ENCODE measurements at places on chromosomes 7 and 10.
A peak's percentile ranks its signal among the peaks of the same experiment; 100 is the strongest.

- DNase-seq, result no peak
Observed at GRCh38 chr10:65142641-65143435, 1621.6 kb downstream of the REEP3 start.

- DNase-seq, result no peak
Observed at GRCh38 chr10:75408509-75408875, 6.9 kb upstream of the ZNF503 start.

- no peak for DNase-seq
Observed at GRCh38 chr7:128781851-128782250, 6.3 kb upstream of the OPN1SW start.

- peak; percentile 86 for DNase-seq
Observed at GRCh38 chr10:13586676-13587355, at the start of gene PRPF18. TSS of gene PRPF18 (plus strand) at chr10:13586965. CDS start at chr10:13587087, 122 bp downstream.

DNA sequence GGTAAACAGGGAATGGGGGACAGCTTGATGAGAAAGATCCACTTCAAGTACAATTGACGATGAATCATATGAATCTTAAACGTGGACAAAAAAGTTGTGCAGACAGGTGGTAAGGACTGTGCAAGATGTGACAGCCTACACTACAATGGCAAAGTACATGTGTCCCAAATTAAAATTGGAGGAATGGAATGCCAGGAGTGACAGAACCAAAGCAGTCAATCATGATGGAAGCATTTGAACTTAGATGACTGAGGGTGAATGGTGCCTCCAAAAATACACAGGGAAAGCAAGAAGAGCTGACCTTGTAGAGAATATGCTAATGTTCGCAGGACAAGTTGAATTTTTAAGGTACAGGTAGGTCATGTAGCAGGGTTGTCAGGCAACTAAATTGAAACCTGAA lies 150.3 kb upstream of the WNT16 start:
- DNase-seq, result no peak

- DNase-seq, result no peak
Observed at GRCh38 chr7:23617482-23617881, 20.3 kb downstream of the CCDC126 start.

GRCh38 chr10:14008740-14009080 lies 322.0 kb downstream of the FRMD4A start:
- DNase-seq, result no peak

- DNase-seq, result no peak
Observed at GRCh38 chr7:141042222-141043193, 27.8 kb upstream of the MRPS33 start.

- DNase-seq, result no peak
Observed at GRCh38 chr10:119207713-119208552, 562 bp downstream of the GRK5 start.

DNA sequence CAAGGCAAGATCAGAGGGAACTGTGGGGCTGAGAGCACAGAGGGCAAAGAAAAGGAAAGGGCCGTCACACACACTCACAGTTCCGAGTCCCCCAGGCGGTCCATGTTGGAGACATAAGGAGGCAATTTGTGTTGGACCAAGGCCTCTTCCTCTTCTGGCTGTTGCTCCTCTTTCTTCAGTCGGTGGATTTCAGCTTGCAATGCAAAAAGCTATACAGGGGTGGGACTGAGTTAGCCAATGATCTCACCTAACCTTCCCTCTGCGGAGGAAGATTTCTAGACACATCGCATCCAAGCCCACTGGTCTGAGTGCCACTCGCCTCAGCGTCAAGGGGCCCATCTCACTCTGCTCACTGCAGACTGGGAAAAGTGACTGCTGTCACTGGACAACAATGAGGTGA lies 5.5 kb downstream of the WDR91 start:
- DNase-seq, result no peak

- no peak for DNase-seq
Observed at GRCh38 chr7:93622036-93623033, 47.8 kb upstream of the CALCR start.

- DNase-seq, result no peak
Observed at GRCh38 chr7:47724335-47724982, 142.5 kb upstream of the TNS3 start.

GRCh38 chr7:144720710-144721109 lies 115.1 kb downstream of the TPK1 start:
- no peak for DNase-seq

DNA sequence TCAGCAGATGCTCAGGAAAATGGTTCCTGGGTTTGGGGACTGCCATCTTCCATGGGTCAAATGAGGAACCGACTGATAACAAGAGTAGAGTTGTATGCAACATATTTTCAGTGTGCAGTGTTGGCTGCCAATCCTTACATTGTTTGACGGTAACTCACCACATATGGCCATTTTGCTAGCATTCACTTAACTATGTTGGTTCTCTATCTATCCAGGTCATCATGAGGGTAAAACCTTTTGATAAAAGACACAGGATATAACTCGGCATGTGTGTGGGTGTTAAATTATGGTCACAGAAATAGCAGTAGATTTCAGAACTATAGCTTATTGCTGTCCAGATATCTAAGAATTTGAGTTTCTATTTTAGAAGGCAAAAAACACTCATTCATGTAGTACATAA lies 140.7 kb upstream of the AOAH start:
- DNase-seq, result no peak

DNA sequence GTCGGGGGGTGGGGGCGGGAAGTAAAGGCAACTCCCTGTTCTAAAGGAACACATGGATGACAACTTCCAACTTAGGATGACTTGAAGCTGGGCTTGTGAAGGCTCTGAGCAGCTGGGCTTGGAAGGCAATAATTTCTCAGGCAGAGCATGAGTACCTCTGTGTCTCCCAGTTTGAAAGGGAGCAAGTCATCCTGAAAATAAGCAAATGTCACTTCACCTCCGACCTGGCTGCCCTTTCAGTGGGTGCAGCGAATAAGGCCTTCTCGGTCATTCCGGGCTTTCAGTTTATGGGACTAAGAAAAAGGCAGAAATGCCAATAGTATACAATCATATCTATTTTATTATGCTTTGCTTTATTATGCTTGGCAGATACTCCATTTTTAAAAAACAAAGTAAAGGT lies 15.3 kb upstream of the ADAMTS14 start:
- no peak for DNase-seq

- no peak for DNase-seq
Observed at GRCh38 chr7:14859267-14859666, 43.3 kb downstream of the DGKB start.

DNA sequence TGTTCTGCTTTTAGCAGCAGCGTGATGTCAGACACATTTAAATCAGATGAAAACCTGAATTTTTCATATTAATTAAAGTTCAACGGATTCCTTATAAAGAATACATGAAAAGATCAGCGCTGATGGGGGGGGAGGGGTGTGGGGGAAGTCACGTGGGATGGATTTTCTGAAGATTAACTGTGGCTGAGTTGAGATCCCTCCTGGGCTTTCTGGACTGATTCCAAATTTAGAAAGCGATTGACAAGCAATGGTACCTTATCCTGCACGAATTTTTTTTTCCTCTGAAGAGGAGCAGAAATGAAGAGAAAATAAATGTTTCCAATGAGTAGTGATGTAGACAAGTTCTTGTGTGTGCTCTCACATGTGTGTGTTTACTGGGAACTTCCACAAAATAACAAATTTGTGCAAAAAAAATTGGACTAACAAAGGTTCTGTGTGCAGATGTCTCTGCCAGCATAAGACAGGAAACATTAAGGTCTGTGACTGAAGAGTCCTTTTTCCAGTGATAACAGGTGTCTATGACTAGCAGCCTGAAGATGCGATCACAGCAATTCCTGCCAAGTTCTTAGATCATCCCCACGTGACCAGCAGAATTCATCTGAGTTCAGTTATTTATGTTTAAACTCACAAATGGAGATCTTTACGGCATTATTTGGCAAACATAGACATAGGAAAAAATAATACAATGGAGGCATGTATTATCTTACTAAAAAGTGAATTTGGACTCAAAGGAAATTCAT lies 585.2 kb upstream of the CELF2 start:
- no peak for DNase-seq

DNA sequence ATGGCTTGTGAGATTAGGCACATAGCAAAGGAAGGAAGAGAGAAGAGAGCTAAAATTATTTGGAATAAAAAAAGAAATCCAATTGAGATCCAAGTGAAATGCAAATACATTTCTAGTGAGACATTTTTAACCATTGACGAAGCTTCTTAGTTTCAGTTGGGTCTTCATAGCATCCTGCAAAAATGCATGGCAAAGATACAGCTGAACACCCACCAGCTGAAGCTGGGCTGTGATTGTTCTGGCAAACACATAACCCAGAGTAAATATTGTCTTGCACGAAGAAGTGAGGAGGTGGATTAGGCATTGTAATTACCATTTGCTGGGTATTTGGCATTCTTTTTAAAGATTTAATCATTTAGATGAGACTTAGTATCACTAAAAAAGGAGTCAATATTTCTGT lies 409.4 kb downstream of the GRM8 start:
- DNase-seq, result no peak

DNA sequence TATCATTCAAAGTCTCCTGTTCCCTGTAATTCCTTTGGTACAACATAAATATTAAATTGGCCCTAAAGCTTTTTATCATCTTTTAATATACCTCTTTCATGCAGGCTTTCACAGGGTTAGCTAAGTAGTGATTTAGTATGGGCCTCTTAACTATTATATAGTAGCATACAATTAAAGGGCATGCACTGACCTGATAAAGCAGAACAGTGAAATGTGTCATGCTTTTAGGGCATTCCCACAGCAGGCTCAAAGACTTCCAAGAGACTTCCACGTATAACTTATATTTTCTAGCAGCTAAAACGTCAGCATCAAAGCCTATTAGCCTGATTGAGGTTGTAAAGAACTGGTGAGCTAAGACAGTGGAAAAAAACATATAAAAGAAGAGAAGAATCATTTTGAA lies 35.3 kb downstream of the SAMD8 start:
- no peak for DNase-seq

DNA sequence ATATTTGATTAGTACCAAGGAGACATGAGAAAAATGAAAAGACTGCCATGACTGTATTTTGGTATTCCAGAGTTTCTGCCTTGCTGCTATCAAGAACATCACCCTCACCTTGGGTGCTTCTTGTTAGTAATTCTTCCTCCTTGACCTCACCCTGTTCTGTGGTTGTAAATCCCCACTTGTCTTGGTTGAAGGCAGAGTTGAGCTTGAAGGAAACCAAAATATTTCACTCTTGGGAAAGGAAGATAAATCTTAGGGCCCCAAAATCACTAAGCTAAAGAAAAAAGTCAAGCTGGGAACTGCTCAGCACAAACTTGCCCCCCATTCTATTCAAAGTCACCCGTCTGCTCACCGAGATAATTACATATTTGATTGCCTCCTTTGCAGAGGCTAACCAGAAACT lies 20.6 kb upstream of the AKR1C3 start:
- no peak for DNase-seq

- DNase-seq, result no peak
Observed at GRCh38 chr10:15254808-15255648, 86.5 kb upstream of the NMT2 start.

GRCh38 chr10:22690158-22690557 lies 24.2 kb downstream of the PIP4K2A start:
- no peak for DNase-seq

DNA sequence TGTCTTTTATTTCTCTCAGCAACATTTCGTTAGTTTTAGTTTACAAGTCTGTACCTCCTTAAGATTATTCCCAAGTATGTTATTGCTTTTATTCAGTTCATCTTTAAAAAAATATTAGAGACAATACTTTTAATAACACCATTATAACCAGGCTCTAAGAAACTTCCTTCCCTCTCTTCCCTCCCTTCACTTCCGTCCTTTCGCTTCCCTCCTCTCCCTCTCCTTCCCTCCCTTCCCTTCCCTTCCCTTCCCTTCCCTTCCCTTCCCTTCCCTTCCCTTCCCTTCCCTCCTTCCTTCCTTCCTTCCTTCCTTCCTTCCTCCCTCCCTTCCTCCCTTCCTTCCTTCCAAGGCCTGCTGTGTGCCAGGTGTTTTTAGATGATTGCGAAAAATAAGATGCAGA lies 58.1 kb downstream of the DOCK1 start:
- DNase-seq, result no peak
